Stimulated activated naive CD4-positive, alpha-beta T cell (primary cell): ENCODE measurements at places on chromosomes 1 and 21.

- no peak for DNase-seq
Observed at GRCh38 chr1:96360036-96360795, 361.4 kb upstream of the PTBP2 start.

GRCh38 chr1:208332774-208333126 lies 88.6 kb upstream of the PLXNA2 start:
- DNase-seq, result no peak

GRCh38 chr1:50516056-50516455 lies 92.8 kb upstream of the DMRTA2 start:
- no peak for DNase-seq

DNA sequence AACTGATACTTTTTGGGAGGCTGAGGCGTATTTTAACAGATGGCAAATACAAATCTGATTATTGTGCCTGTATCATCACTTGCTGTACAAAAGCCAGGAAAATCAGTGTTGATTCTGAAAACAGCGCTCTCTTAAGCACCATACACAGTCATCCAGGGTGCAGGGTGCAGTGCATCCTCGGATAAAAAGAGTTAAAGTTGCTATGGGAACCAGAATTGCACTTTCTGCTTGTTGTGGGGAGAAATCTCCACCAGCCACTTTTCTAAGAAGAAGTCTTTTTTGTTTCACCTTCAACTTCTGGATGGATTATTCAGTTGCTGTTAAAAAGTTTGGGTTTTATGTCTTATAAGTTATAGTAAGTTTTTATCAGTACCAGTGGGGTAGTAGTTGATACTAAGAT lies 3.8 kb downstream of the LAMC1 start:
- DNase-seq, result no peak

DNA sequence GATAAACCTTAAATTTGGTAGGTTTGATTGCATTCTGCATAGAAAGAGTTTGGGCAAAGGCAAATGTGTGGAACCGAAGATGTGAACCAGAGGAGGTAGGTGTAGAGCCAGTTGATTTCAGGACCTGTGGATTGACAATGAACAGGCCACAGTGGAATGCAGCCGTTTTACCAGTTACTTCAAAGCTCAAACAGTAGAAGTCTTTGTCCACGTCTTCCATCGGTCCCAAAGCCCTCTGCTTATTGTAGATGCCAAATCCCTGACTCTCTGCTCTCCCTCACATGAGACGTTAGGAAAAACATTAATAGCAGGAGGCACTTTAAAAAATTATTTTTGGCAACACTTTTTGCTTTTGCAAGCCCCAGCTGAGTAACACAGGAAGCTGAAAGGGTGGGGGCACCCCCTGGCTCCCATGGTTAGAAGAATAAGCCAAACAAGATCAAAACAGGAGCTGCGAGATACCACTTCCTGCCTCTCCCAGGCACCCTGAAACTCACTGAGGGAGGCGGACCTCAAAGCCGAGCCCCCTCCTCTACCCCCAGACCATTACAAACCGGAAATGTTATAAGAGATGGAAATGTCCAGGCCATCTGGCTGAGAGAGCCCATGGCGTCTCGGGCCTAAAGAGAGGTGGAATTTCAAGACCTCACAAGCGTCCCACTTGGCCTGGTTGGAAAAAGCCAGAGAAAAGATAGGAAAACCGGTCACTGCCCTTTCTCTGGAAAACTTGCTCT lies 13.5 kb downstream of the TRAF3IP3 start:
- peak; percentile 66 for DNase-seq

DNA sequence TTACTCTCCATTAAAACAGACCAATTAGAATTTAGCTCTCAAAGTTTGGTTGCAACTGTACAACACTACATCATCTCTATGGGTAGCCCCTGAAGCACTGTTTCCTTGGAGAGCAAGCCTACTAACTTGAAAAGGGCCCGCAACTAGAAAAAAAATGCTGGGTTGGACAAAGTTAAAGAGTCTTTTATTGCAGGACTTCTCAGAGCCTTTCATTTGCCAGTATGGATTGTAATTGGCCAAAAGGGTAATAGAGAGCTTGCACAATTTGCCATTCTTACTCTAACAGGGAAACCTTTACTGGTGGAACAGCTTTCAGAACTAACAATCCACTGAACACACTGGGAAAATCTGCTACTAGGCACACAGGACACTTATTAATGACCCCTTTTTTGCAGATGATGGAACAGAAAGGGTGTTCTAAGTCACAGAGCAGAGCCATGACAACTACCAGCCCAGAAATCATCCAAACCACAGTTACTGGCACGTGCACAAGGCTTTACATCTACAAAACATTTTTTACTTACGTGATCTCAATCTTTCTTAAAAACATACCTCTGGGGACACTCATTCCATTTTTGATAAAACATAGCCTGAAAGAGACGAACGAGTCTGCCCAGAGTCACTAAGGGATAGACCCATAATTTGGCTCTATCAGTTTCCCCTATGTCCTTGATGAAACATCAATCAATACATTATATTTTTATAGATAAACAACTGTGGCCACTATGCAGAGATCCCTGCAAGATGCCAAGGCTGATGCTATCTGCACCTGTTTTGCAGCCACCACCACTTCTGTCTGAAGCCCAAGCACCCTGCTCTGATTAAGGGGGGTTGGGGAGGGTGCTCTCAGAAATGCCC lies 176.3 kb upstream of the EDN2 start:
- DNase-seq, result no peak

- DNase-seq, result no peak
Observed at GRCh38 chr1:246295340-246295739, 211.7 kb downstream of the SMYD3 start.

DNA sequence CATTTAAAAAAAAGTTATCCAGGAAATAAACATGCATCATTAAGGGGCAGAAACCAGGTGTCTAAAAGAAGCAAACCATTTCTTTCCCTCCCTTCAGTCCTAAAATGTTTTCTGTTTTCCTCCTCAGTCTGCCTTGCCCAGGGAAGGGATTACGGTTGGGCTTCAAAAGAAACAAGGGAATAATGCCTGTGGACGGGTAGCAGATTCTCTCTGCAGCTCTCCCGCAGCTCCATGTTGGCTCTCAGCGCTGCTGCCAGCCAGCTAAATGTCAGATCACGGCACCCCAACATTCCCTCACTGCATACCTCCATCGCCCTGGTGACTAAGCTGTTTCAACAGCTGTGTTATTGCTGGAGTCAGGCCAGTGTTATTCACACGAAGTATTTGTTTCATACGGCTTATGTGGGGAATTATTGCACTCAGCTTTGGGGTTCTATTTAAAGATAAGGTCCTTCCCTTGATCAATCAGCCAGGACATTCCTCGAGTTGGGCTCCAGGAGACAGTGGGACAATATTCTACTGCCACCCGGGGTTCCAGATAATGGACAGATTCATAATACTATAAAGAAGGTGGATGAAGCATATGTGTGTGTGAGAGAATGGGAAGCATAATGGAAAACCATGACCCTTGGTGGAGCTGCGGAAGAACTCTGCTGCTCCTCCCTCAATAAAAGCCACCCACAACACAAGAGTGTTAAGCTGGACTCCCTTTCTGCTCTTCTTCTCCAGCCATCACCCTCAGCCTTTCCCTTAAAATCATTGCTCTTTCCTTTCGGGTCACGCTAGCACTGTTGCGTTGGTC lies 58.2 kb downstream of the WLS start:
- no peak for DNase-seq

GRCh38 chr1:10833630-10834557 lies 37.4 kb upstream of the CASZ1 start:
- no peak for DNase-seq

DNA sequence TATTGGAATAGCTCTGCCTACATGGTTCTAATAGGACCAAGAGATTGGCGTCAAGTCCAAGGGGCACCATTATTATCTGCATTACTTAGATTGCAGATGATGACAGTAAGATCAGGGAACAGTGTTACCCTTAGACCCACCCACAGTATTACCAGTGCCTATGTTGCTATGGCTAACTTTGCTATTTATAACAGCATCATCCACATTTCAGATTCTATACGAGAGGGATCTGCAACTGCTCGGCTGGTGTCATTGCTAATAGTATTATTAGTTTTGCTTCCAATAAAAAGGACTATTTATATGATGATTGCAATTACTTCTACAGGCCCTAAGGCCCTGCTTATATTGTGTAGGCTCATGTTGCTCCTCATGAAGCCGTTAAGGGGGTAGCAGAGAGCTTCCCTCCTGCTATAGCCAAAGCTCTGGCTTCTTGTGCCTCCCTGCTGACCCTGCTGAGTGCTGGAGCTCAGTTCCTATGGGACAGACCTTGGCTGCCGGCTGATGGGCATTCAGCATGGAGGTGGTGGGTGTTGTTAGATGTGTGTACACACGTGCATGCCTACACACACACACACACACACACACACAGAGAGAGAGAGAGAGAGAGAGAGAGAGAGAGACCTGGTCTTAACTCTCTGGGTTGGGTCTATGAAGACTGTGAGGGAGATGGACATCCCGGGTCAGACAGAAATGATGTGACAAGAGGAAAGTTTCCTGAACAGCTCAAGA lies 1.3 kb downstream of the BCAN start:
- DNase-seq, result no peak
